ENCODE measurements at places on chromosomes 3 and 15.

DNA sequence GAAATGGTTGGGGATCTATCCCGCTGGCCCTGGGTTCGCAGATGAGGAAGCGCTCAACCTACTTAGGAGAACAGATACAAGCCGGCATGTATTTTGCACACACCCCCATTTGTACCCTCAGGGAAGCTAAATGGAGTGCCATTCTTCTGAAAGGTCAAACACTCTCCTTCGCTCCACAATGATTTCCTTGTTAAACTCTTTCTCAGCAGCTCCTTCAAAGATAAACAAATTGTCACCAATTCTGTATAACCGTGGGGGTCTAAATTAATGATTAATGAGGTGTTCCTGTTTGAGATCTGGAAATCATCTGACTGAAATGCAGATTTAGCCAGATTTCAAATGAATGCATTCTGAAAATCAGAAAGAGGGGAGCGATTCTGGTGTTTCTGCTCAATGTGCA, 124.0 kb downstream of the MEGF11 start:
- no peak for DNase-seq

GRCh38 chr3:168493412-168494205, 397.9 kb upstream of the GOLIM4 start:
- no peak for DNase-seq

- DNase-seq = no peak
Observed at GRCh38 chr15:67548862-67549651, 6.6 kb downstream of the MAP2K5 start.

DNA sequence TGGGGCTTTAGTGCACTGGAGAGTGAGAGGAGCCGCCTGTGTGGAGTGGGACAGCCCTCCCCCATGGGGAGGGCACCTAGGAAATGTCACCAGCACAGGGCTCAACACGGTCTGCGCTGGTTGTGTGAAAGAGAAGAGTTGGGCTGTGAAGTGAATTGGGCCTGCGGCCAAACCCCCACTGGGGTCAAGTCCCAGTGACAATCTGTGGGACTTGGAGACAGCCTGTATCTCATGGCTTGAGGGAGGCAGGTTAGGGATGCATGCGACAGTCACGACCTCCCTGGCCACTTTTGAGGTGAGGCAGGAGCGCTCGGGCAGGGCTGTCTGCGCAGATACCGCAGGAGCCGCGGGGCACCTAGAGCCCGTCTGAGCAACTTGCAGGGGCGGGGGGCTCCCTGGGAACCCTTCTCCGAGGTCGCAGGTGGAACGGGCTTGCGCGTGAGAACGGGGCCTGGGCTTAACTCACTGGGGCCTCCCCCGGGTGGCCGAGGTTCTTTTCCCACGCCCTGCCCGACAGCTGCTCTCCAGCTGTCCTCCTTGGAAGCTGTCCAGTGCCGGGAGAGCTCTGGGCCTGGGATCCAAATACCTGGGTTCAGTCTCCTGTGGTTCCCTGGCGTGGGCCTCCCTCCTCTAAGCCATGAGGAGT, 77.4 kb downstream of the SNRK start:
- no peak for DNase-seq

GRCh38 chr15:69606921-69607500, 154.4 kb downstream of the RPLP1 start:
- DNase-seq = no peak

- no peak for DNase-seq
Observed at GRCh38 chr3:64295594-64295993, 70.3 kb upstream of the PRICKLE2 start.

DNA sequence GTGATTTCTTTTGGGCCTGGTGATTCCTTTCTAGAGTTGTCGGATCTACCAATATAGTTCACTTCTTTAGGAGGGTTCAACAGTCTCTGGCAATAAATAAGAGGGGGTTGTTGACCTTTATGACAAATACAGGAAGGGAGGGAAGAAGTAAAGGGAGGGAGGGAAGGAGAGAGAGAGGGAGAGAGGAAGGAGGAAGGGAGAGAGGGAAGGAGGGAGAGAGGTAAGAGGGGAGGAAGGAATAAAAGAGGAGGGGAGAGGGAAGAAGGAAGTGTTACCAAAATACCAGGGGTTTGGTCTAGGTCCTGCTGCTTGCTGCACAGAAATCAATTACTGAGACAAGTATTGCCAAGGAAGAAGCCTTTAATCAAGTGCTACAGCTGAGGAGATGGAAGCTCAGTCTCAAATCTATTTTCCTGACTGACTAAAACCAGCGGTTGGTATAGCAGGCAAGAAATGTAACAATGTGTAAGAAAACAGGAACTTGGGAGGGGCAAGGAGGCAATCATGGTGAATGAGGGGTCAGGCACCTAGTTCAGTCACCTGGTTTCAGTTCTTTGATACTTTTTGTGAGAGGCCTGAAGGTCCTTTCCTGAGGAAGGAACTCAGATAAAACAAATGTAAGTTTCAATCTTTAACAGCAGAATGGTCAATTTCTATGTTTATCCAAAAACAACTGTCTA, 14.1 kb upstream of the TMEM40 start:
- no peak for DNase-seq

DNA sequence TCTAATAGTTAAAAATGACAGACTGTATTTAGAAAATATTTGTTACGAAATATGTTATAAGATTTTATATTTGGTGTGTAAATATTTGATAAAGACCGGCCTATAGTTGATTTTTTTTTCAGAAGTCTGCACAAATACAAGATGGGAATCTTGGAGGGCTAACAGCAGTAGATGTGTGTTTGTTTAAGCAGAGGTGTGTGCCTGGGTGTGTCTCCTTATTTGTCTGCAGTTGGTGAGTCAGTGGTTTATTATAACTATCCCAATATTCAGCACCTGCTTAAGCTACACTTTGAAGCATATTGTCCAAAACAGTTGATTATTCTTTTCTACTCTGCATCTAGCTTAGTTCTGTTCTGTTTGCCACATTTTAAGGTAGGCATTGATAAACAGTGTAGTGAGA, 12.4 kb downstream of the GLCE start:
- DNase-seq = no peak

- DNase-seq = no peak
Observed at GRCh38 chr15:72566973-72567372, 87.5 kb upstream of the GOLGA6B start.

- DNase-seq = peak; percentile 10
Observed at GRCh38 chr3:124760601-124761000, 30.3 kb downstream of the UMPS start.

DNA sequence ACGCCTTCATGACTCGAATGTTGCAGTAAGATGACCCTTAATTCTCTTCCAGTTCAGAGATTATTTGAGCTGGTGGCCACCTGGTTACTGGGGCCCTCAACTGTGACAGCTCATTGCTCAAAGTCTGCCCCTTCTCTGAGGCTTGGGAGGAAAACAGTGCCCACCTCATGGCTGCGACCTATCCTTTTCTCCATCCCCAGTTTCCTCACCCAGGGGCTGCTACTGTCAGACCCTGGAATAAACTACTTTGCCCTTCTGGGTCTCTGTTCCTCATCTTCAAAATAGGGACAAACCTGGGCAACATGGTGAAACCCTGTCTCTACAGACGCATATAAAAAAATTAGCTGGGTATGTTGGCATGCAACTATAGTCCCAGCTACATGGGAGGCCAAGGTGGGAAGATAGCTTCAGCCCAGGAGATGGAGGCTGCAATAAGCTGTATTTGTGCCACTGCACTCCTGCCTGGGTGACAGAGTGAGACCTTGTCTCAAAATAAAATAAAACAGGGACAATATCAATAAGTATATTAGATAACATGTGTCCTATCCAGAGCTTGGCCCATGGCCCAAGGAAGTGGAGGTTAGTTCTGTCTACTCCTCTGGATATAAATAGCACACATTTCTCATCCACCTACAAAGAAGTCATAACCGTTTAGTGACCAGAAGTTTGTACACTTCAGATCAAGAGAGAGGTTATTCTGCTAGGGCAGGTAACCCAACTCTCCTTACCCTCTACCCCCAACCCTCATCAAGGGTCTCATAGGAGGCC, 2.2 kb upstream of the RASL12 start:
- DNase-seq = no peak

- no peak for DNase-seq
Observed at GRCh38 chr3:36317915-36318314, 62.4 kb upstream of the STAC start.

DNA sequence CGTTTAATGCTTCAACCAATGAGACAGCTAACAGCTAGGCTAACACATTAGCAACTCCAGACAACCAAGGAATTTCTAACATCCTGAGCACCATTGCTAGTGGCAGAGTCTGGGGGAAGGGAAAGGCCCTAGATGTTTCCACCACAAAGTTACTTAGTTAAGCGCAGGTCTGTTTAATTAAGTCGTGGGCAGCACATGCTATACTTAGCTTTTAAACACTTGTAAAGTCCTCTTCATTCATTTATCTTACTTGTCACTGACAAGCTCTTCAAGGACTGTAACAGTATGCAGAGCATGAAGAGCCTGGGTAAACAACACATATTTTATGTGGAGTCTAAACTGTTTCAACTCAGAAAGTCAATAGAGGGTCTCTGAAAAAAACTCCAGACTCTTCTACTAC, 221.1 kb upstream of the WNT5A start:
- DNase-seq = no peak

DNA sequence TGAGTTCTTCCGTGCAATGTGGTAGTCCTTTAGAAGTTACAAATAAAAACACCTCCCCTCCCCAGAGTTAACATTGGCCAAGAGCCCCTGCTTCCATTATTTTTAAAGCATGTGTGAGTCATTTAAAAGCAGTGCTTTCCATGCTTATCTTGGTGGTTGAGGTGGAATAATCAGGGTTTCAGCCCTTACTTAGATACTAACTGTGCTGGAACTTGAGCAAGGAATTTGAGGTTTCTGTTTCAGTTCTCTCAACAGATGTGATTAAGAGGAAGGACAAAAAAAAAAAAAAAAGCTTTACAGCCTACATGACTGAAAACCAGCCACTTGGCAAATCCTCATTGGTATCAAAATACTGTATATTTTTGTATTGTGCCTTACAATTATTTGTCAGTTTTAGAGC, 64.5 kb downstream of the CGNL1 start:
- DNase-seq = no peak

GRCh38 chr3:195838714-195839113, 27.0 kb upstream of the MUC4 start:
- no peak for DNase-seq

DNA sequence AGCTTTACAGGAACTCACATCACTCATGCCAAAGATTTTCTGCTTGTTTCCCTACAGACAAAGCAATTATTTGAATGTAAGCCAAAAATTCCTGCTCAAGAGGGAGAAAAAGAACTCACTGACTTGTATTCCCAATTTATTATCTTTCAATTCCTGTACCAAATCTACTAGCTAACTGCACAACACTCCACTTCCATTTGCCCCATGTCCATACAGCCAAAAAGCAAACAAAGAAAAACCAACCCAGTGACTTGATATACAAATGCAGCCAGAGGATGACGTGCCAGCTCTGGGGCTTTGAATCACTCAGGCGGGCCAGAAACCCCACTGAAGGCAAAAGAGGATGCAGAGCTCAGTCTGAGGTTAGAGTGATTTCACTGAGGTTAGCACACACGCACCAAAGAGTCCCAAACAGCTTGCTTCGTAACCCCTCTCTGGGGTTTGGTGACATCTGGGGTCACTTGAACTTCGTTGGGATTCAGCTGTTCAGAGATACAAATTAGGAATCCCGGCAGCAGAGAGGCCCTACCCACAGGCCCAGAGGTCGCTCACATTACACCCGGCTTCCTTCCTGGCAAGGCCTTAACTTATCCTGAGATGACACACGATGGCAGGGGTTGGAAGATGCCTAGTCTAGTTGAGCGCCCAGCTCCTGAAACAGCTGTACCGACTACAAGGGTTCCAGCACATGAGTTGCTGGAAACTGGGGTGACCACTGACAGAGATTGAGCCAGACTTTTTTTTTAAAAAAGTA, 1.6 kb downstream of the RFTN1 start:
- DNase-seq = no peak

- DNase-seq = no peak
Observed at GRCh38 chr3:103909395-103909794, 1457.3 kb upstream of the ALCAM start.

- DNase-seq = no peak
Observed at GRCh38 chr3:88996691-88997090, 110.7 kb upstream of the EPHA3 start.

DNA sequence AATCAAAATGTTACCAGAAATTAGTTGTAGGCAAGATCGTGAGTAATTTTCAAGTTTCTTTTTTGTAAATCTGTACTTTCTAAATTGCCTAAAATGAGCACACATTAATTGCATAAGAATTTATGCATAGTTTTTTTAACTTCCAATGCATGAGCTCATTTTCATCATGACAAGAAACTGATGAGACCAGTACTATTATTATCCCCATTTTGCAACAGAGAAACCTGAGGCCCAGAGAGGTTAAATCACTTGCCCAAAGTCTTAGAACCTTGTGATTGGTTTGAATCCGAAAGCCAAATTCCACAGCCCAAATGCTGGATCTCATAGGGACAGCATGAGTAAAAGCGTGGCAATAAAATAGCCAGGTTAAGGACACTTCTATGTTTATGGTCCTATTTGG, 274.7 kb downstream of the ERC2 start:
- DNase-seq = no peak

DNA sequence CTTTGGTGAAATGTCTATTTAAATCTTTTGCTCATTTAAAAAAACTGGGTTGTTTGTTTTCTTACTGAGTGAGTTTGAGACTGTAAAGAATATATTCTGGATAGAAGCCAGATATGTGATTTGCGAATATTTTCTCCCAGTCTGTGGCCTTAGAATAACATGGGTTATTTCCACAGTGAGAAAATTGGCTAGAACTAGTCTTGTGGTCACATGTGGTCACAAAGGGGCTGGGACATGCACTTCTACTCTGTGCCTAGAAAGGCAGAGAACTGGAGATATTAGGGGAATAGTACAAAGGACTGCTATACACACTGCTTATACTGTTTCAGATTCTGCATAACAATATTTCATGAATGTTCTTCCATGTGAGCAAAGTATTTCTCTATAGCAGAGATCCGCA, 79.9 kb upstream of the RGMA start:
- DNase-seq = no peak

DNA sequence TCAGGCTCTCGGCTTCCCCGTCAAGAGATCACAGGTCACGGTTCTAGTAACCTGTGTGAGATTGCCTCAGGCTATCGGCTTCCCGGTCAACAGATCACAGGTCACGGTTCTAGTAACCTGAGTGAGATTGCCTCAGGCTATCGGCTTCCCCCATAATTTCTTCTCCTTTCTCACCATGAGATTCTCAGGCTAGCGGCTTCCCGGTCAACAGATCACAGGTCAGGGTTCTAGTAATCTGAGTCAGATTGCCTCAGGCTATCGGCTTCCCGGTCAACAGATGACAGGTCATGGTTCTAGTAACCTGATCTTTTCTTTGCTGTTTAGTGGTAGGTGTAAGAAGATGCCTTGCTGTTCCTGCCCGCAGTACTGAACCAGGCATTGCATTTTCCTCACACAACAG, 418.2 kb upstream of the ZNF717 start:
- no peak for DNase-seq

DNA sequence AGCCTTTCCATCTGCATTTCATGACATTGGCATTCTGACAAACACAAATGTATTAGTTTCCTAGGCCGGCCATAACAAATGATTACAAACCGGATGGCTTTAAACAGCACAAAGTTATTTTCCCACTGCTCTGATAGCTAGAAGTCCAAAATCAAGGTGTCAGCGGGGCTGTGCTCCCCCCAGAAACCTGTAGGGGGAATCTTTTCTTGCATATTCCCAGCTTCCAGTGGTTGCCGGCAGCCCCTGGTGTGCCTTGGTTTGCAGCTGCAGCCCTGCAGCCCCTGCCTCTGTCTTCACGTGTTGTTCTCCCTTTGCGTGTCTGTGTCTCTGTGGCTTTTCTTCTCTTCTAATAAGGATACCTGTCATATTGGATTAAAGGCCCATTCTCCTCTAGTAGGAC, 79.0 kb upstream of the CDV3 start:
- no peak for DNase-seq

- no peak for DNase-seq
Observed at GRCh38 chr15:28915935-28916334, 30.2 kb downstream of the APBA2 start.

Data from NCI-H1694 (cell line).